Activated B cell treated with CpG ODN at 0.5 μM for 24 hours (primary cell): ENCODE measurements at places on chromosomes 2 and 18. TPM values are rescaled to one million over a fixed set of nuclear protein-coding genes. Genes with fewer than 3 reads are reported as not detected.
A peak's percentile ranks its signal among the peaks of the same experiment; 100 is the strongest.

- peaks cover 2% of the 10 kb centered on the region for H3K36me3 ChIP-seq
- no peak overlapping the region for H3K27ac ChIP-seq
- no peaks in the 10 kb centered on the region for H3K27me3 ChIP-seq
These were observed 45.2 kb downstream of the STRADB start for GRCh38 chr2:201496785-201497184.

DNA sequence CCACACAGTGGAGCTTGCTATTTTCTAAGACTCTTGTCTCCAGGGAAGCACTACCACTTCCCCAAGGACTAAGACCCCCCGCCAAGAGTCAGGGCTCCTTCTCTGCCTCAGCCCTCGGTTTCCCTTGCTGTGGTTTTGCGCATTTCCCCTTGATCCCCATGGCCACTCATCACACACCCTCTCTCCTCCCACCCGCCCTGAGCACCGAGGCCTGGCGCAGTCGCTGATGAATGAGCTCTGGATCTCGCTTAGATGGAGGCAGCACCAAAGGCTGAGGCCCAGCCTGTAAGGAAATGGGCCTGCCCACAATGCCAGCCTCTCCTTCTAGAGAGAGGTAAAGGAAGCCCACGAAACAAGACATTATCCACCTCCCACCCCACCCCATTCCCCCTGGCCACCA, 96.9 kb downstream of the TNS1 start:
- no peak for DNase-seq
- H3K27ac ChIP-seq: no peak overlapping the region
- H3K4me1 ChIP-seq: peaks cover 2% of the 10 kb centered on the region
- peaks cover 27% of the 10 kb centered on the region for H3K27me3 ChIP-seq
- no peak overlapping the region for H3K4me3 ChIP-seq

- DNase-seq: no peak
- no peak overlapping the region for H3K4me3 ChIP-seq
- H3K36me3 ChIP-seq: no peaks in the 10 kb centered on the region
- H3K27me3 ChIP-seq: peaks cover 11% of the 10 kb centered on the region
- H3K4me1 ChIP-seq: no peaks in the 10 kb centered on the region
- H3K27ac ChIP-seq: no peak overlapping the region
These were observed 57.8 kb upstream of the RGPD5 start for GRCh38 chr2:109736177-109736827.

The OTOS gene
- not detected in 2 replicates for total RNA-seq

GRCh38 chr18:26792661-26793060, 72.8 kb downstream of the AQP4 start:
- H3K36me3 ChIP-seq: no peaks in the 10 kb centered on the region
- H3K27me3 ChIP-seq: peaks cover 2% of the 10 kb centered on the region
- no peak for DNase-seq
- no peak overlapping the region for H3K4me3 ChIP-seq
- H3K4me1 ChIP-seq: no peaks in the 10 kb centered on the region

The TCF7L1 gene
- 0.07 TPM in 2 replicates for total RNA-seq

The RBKS gene
- total RNA-seq: 2.5 and 3.1 TPM in 2 replicates

GRCh38 chr2:127632592-127633489, 13.1 kb upstream of the GPR17 start:
- peaks cover 94% of the 10 kb centered on the region for H3K4me1 ChIP-seq
- no peaks in the 10 kb centered on the region for H3K36me3 ChIP-seq
- H3K27me3 ChIP-seq: no peaks in the 10 kb centered on the region
- H3K4me3 ChIP-seq: peak overlapping the region; percentile 50

- H3K36me3 ChIP-seq: no peaks in the 10 kb centered on the region
- H3K27me3 ChIP-seq: no peaks in the 10 kb centered on the region
- peaks cover 69% of the 10 kb centered on the region for H3K4me1 ChIP-seq
These were observed 7.7 kb upstream of the ARID5A start for GRCh38 chr2:96528700-96529375.

The RNU2-63P gene
- total RNA-seq: 9.7 and 19.5 TPM in 2 replicates

The CREG2 gene
- not detected in 2 replicates for total RNA-seq

The SPC25 gene
- 0.18 and 0.95 TPM in 2 replicates for total RNA-seq

The MC4R gene
- not detected in 2 replicates for total RNA-seq

The VIL1 gene
- total RNA-seq: 0.07 TPM in 1 of 2 replicates, not detected in the other

The CFC1 gene
- total RNA-seq: not detected in 2 replicates

- H3K36me3 ChIP-seq: no peaks in the 10 kb centered on the region
- no peaks in the 10 kb centered on the region for H3K27me3 ChIP-seq
- no peak overlapping the region for H3K4me3 ChIP-seq
These were observed 36.8 kb upstream of the ACADL start for GRCh38 chr2:210262036-210262435.

DNA sequence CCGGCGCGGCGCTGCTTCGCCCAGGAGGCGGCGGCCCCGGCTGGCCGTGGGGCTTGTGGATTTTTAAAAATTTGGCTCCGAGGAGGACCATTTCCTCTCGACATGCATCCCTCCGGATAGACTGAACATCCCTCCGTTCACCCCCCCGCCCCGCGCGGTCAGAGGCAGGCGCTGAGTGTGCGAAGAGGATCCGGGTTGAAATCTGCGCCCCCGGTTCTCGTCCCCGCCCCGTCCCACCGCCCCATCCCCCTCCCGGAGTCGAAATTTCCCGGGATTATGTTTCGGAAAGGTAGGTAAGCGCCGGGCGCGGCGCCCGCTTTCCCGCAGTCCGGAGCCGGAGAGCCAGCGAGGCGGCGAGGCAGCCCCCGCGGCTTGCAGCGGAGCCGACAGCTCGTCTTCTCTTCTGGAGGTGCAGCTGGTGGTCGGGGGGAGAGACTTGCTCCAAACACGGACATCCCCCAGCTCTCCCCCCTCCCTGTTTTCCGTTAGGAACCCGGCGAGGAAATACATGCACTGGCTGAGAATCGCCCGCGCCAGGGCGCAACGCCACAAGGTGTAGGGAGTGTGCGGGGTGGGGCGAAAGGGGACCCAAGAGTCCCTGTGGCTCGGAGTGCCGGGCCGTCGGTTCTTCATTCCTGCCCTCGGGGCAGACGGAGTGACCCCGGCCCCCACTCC, at the start of gene PRKCE:
TSS of gene PRKCE (plus strand) at position 261 of the 675 bp plus-strand sequence.
- peak within 1 kb of the TSS; percentile 92 for H3K4me3 ChIP-seq
- H3K36me3 ChIP-seq: peaks cover 8% of the 10 kb centered on the region
- DNase-seq: no peak
- peak within 1 kb of the TSS; percentile 95 for H3K27ac ChIP-seq
- H3K27me3 ChIP-seq: peaks cover 2% of the 10 kb centered on the region
